ENCODE measurements at places on chromosomes 2 and 18. TPM values are rescaled to one million over a fixed set of nuclear protein-coding genes. Genes with fewer than 3 reads are reported as not detected.

Gene SDC1
- total RNA-seq, result 909 TPM

Gene SPHKAP
- total RNA-seq, result not detected

Gene GKN1
- total RNA-seq, result not detected

Gene TLX2
- total RNA-seq, result not detected

Gene ABCG8
- not detected for total RNA-seq

Gene GRB14
- total RNA-seq, result 0.98 TPM

Gene TEX44
- not detected for total RNA-seq

Gene TXNDC2
- total RNA-seq, result not detected

Gene CEP76
- 9.2 TPM for total RNA-seq

Gene IL36A
- total RNA-seq, result not detected

Gene ACKR3
- 23.9 TPM for total RNA-seq

Gene MARCO
- not detected for total RNA-seq

Gene ERICH2
- 0.60 TPM for total RNA-seq

Gene PAIP2B
- total RNA-seq, result 5.0 TPM

Gene TMBIM1
- total RNA-seq, result 422 TPM

Gene POTEI
- total RNA-seq, result not detected

Gene POMC
- 0.88 TPM for total RNA-seq

Gene LGALSL
- 26.9 TPM for total RNA-seq

Gene DPP10
- total RNA-seq, result not detected

Gene NXPH2
- not detected for total RNA-seq

Gene SERPINB13
- total RNA-seq, result 44.9 TPM

Gene ELOA2
- total RNA-seq, result not detected

Gene SLC20A1
- total RNA-seq, result 56.9 TPM

Gene TSPYL6
- not detected for total RNA-seq

Gene SRD5A2
- total RNA-seq, result not detected

Gene CABYR
- total RNA-seq, result 5.9 TPM

Gene CRYBA2
- not detected for total RNA-seq

Gene PROM2
- 53.7 TPM for total RNA-seq

Gene TNFRSF11A
- 3.5 TPM for total RNA-seq

Gene ABCB11
- 0.28 TPM for total RNA-seq
